IPS DF 19.7 (cell line): ENCODE measurements at places on chromosomes 16 and 17.

- no peak for DNase-seq
Observed at GRCh38 chr17:55237841-55238178, 26.9 kb upstream of the HLF start.

GRCh38 chr17:17098551-17099179 lies 56.4 kb downstream of the MPRIP start:
- no peak for DNase-seq

- DNase-seq, result no peak
Observed at GRCh38 chr17:18361837-18362697, 1.3 kb downstream of the SHMT1 start.

DNA sequence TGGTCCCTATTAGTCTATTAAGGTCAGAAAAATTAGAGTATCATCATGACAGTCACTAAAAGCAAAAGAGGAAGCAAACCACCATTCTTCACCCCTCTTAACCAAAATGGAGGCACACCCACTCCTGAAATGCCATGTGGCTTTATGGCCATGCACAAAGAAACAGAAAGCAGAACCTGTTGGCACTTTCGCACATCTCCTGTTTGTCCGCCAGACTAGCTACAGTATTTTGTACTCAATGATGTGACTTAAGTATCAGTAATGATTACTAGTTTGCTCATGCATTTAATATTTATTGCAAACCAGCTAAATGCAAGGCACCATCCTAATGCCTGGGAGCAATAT lies 70.2 kb upstream of the GNAO1 start:
- DNase-seq, result no peak

DNA sequence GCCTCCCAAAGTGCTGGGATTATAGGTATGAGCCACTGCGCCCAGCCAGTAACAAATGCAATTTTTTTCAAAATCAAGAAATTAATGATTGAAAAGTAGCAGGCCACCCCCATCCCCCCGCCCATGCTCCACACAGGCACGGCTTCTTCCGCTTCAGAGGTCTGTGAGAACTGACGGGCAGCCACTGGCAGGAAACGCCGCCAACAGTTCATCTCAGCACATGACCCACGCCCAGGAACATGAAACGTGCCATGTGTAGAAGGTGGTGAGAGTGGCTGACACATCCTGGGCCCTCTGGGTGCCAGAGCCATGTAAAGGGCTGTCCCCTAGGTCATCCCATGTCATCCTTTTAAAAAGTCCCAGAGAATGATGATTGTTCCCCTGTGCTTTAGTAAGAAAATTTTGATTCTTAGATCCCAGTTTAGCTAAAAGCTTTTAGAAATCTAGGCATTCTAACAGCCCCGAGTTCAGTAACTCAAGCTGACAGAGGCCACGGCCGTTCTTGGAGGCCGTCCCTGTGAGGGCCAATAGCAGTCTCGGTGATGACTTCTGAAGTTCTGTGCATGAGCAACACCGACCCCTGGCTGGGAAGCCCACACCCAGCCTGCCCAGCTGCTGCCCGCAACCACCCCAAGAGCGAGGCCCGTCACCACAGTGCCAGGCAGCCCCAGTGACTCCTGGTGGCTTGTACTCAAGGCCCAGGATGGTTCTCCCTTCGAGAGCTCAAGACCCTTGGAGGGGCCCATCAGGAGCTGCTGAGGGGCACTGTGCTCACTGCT lies 52.1 kb downstream of the KLHDC4 start:
- no peak for DNase-seq

DNA sequence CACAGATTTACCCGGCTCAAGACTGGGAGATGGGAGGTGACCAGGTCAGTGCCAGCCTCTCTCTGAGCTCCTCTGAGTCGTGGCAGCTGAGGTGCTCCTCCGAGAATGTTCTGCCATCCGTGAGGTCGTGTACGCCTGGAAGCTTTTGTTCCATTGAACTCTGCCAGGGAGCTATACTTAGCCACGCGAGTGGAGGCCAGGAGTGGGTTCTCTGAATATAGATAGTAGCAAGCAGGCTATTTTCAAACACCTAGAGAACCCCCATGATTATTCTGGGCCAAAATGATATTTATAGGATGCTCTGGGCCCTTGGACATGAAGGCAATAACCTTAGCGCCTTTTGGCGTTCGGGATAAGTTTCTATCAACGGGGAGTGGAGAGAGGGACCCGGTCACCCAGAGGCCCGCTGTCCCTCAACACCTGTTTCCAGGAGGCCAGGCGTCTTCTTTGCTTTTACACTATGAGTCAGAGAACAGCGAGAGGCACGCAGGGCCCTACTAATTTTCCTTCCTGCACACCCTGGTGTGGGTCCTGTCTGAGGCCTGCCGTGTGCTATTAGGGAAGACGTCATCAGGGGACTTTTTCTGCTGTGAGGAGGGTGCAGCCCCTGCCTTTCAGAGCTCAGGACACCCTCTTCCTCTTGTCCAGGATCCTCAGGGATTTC lies 11.0 kb upstream of the MVD start:
- DNase-seq, result no peak

DNA sequence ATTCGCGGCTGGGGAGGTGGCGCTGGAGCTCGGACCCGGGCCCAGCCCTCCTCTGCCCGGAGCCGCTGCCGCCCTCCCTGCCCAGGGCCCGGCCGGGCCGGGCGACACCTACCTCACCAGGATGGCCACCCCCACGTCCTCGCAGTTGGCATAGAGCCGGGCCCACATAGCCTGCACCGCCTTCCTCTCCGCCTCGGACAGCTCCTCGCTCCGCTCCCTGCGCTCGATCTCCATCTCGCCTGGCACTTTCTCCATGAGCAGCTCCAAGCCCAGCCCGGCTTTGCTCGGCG lies 276 bp downstream of the CYGB start:
- DNase-seq, result no peak

GRCh38 chr17:6177941-6178694 lies 107.9 kb downstream of the WSCD1 start:
- DNase-seq, result no peak

DNA sequence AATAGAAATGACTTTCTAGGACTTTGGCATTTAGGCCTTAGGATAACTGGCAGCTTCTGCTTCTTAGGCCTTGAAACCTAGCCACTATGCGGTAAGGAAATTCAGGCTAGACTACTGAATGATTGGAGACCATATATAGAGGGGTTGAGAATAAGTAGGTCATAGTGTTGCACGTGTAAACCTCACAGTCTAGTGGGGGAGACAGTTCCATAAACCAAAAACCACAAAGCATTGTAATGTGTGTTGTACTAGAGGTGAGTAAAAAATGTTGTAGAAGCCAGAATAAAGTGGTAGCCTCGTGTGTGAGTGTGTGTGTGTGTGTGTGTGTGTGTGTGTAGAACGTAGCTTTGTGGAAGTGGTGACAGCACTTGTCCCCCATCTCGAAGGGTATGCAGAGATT lies 188.5 kb downstream of the MAP2K6 start:
- DNase-seq, result no peak
